ENCODE measurements at places on chromosomes 2 and 18.

DNA sequence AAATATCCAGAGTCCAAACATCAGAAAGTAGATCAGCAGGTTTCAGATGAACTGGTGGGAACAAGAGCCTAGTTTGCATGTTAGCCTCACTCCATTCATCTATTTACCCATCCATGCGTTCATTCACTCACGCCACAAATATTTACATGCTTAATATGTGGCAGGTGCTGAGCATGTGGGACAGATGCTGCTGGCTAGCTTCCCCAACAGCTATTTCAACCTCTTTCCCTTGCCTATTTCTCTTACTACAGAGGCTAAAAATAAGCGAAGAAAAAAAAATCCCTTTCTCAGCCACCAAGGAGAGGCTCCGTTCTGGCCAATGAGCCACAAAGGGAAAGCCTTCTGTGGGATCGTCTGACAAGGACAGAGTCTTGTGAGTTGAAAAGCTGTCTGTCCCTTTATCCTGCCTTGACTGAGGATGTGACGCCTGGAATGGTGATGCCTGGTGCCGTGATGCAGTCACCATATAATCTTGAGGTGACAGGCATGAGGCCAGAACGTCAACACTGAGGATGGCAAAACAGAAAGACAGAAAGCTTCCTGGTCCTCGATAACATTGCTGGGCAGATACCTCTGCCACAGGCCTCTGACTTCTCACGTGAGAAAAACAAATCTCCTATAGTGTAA is 78.2 kb downstream of the KCTD1 start:
- H3K27me3 ChIP-seq = no peaks in the 10 kb centered on the region
- peaks cover 18% of the 10 kb centered on the region for H3K4me1 ChIP-seq
- no peak overlapping the region for H3K4me3 ChIP-seq
- H3K27ac ChIP-seq = peak overlapping the region; percentile 67

DNA sequence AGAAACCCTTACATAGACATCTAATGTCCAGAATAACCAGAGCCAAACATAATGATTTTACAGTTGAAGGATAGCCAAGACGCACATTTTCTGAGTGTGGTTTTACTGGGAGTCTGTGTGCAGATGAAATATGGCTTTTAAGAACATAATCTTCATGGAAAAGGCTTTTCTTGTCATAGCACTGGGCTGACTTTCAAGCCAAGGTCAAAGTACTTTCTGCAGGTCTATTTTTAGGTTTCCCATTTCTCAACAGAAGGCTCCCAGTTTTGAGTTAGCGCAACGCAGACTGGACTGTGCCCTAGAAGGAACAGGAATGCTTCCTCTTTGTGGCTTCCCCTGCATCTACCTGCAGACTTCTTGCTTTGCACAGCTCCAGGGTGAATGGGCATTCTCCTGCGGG is 92.3 kb upstream of the UPP2 start:
- DNase-seq = no peak
- H3K4me3 ChIP-seq = no peak overlapping the region
- H3K4me1 ChIP-seq = no peaks in the 10 kb centered on the region
- H3K27ac ChIP-seq = no peak overlapping the region
- 0 out of 2 replicates have a peak, but pooled peaks cover 3% of the 10 kb centered on the region for H3K27me3 ChIP-seq
- no peaks in the 10 kb centered on the region for H3K36me3 ChIP-seq

DNA sequence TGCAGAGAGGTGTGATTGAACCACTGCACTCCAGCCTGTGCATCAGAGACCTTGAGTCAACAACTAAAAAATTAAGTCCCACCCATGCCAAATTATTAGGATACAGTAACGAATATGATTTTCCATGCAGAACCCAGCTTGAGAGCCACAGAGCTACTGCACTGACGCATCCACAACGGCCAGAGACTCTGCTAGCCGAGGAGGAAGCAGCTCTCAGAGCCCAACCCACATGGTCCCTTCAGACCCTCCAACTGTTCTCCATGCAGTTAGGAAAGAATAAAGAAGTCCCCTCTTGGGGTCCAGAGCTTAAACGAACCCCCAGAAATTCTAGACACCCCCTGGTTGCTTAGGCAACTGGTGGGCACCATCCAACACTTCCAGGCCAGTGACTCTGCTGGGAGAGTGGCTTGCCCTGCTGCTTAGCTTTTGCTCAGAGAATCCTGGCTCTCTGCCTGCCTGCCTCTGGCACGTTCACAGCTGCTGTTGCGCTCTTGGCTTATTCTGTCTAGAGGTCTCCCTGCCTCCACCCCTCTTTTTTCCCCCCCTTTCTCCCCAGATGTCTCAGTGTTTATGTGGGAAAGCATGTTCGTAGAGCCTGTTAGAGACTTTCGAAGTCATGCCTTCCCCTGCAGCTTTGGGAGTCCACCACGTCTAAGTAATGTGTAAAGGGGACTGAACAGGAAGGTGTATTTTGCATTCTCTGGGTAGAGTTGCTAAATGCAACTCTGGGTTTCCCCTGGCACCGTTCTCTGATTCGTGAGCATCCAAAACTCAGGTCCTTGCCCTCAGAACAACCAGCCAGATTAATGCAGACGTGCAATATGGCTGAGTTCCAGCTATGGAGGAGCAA is 26.0 kb upstream of the SP3 start:
- no peaks in the 10 kb centered on the region for H3K36me3 ChIP-seq
- H3K27ac ChIP-seq = peak overlapping the region; percentile 45
- H3K4me3 ChIP-seq = peak overlapping the region; percentile 13
- no peaks in the 10 kb centered on the region for H3K27me3 ChIP-seq

DNA sequence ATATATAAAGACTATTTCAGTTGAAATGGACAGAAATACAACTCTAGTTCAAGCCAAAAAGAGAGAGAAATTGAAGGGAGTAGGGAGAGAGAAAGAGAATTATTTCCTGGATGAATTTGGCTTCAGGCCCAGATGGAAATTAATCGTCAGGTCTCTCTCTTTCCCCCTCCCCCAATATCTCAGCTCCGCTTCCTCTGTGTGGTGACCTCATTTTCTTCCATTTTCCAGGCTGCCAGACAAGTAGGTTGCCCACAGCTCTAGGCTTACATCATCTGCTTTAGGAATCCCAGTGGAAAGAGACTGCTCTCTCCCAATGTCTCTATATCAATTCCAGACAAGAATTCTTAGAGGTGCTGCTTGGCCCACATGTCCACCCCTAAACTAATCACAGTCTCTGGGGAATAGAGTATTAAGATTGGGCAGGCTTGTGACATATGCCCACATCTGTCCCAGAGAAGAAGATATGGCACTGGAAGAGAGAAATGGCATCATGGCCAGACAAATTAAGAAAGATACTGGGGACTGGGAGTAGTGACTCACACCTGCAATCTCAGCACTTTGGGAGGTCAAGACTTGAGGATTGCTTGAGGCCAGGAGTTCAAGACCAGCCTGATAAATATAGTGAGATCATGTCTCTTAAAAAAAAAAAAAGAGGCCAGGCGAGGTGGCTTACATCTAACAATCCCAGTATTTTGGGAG is 37.2 kb upstream of the CFAP36 start:
- H3K27ac ChIP-seq = no peak overlapping the region
- no peaks in the 10 kb centered on the region for H3K27me3 ChIP-seq
- H3K36me3 ChIP-seq = no peaks in the 10 kb centered on the region
- H3K4me3 ChIP-seq = no peak overlapping the region

DNA sequence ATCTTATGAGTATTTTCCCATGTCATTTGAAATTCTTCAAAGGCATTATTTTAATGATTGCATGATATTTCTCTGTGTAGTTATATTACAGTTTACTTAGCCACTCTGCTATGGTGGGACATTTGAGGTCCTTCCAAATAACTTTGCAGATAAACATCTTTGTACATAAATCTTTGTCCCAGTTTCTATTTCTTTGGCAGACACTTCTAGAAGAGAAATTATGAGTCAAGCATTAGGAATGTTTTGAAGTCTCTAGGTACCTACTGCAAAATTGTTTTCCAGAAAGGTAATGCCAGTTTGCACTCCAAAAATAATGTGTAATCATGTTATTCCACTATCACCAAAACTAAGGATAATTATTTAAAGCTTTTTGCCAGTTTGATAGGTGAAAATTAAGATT is 149.7 kb downstream of the EN1 start:
- H3K4me1 ChIP-seq = no peaks in the 10 kb centered on the region
- no peak overlapping the region for H3K4me3 ChIP-seq
- H3K36me3 ChIP-seq = no peaks in the 10 kb centered on the region
- H3K27me3 ChIP-seq = no peaks in the 10 kb centered on the region
- DNase-seq = no peak

DNA sequence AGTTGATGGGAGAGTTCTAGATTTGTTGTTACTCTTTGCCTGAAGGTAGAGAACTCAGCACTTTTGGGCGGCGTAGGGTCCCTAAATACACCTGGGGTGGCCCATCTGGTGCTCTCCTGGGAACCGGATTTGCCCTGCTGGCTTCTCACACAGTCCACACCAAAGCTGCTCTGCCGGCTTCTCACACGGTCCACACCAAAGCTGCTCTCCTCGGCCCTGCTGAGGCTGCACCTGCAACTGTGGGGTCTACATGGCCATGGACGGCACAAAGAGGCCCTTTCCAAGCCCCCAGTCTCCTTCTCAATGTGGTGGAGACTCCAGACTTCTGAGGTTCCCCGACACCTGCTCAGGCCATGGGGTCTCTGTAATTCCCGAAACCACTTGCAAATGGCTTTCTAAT is 124.8 kb upstream of the GPC1 start:
- no peaks in the 10 kb centered on the region for H3K4me1 ChIP-seq
- H3K27ac ChIP-seq = no peak overlapping the region
- H3K4me3 ChIP-seq = no peak overlapping the region
- no peak for DNase-seq
- no peaks in the 10 kb centered on the region for H3K27me3 ChIP-seq
- H3K36me3 ChIP-seq = no peaks in the 10 kb centered on the region

- no peaks in the 10 kb centered on the region for H3K4me1 ChIP-seq
- no peak overlapping the region for H3K4me3 ChIP-seq
- H3K27me3 ChIP-seq = no peaks in the 10 kb centered on the region
These were observed 25.8 kb upstream of the KCNG3 start for GRCh38 chr2:42519624-42520023.

DNA sequence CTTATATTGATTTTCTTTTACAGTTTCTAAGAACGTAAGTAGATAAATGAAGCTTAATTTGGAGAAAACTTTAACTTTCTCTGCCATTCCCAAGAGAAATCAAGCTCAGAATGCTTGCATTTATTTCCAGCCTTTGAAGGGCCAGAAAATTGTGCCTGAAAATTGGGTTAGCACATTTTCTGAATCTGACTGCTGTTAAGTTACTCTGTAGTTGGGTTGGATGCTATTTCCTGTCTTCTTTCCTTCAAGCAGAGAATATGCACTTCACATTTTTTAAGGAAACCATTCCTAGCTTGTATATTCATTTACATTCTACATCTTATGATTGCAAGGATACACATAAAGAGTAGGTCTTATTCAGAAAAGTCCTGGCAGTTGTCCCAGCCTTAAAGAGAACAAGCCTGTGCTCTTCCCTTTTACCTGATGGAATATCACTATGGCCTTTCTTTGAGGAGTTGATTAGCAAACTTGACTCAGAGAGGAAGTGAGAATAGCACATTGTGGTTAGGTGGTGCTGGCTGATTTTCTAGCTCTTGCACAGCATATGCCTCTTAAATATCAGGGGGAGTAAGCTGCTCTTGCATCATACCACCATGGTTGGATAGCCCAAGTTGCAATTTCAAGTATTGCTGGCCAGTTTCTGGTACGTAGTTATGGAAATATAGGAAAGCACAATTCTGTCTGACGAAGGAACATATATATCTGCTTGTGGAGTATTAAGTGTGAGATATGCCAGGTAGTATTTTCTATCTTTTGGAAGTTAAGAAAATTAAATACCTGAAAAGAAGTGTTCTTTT is 133.7 kb downstream of the COMMD1 start:
- no peaks in the 10 kb centered on the region for H3K27me3 ChIP-seq
- DNase-seq = peak; percentile 98
- peaks cover 25% of the 10 kb centered on the region for H3K4me1 ChIP-seq

DNA sequence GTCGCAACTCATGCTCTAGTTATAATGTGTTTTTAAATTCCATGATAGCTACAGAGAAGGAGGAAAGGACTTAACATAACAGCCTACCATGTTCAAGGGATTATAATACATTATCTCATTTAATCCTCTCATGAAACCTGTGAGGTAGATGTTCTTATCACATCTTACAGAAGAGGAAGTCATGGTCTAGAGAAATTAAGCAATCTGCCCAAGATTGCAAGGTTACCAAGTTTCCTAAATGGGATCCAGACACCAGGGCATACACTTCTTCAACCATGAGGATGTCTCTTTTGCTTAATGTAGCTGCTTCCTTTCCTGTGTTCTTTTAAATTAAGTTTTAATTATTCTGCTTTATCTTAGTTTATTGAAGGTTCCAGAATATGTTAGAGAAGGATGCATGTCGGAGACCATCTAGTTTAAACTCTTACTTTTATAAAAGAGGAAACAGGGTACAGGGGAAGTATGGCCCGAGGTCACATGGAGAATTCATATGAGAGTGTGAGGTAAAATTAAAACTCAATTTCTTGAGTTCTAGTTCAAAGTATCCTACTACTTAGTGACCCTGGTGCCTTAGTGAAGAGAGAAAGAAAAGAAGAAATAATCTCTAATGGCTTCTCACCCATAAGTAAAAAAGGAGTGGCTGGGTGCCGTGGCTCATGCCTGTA is 3.6 kb upstream of the IL1A start:
- peaks cover 5% of the 10 kb centered on the region for H3K4me1 ChIP-seq
- H3K4me3 ChIP-seq = no peak overlapping the region
- H3K27me3 ChIP-seq = no peaks in the 10 kb centered on the region
- no peak for DNase-seq

DNA sequence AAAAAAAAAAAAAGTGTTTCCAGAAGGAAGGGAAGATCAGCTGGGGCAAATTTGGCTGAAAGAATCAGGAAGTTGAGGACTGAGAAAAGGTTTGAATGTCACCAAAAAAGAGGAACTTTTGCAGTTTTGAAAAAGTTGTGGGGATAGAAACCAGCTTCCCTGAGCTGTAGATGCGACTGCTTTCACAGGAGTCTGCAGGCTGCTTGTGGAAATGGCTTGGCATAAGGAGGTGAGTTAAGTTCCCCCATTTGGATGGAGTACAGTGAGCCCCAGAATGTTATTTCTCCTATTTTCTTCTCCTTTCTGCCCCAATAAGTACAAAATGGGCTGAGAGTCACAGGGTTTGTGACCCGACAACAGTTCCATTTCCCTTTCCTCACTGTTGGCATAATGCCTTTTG is 16.5 kb upstream of the ME2 start:
- DNase-seq = no peak
- H3K27ac ChIP-seq = no peak overlapping the region
- H3K36me3 ChIP-seq = no peaks in the 10 kb centered on the region
- peaks cover 12% of the 10 kb centered on the region for H3K4me1 ChIP-seq

DNA sequence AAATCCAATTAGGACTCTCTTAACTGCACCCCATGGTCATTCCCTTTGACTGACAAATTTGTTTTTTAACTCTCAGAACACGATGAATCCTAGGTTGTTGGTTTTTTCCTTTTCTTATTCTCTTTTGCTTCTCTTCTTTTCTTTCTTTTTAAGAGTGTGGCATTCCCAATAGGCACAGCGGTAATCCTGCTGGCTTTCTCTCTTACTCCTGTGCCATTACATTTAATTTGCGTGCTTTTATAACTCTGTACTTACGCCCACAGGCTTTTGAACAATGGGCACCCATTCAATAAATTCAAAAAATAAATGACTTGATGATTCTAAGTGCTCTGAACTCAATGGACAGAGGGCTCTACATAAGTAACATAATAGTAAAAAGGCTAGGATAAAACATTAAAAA is 189.0 kb upstream of the SMAD7 start:
- H3K27me3 ChIP-seq = no peaks in the 10 kb centered on the region
- no peaks in the 10 kb centered on the region for H3K36me3 ChIP-seq
- no peak overlapping the region for H3K27ac ChIP-seq
- H3K4me1 ChIP-seq = no peaks in the 10 kb centered on the region
- no peak overlapping the region for H3K4me3 ChIP-seq
- DNase-seq = no peak

GRCh38 chr18:10495936-10496335 is 29.9 kb upstream of the NAPG start:
- no peak for DNase-seq
- H3K4me3 ChIP-seq = no peak overlapping the region
- H3K27me3 ChIP-seq = no peaks in the 10 kb centered on the region
- no peak overlapping the region for H3K27ac ChIP-seq

Measured in GM12878 (cell line).